Cortex of kidney (tissue), 1 donor: ENCODE measurements at places on chromosomes 6 and 20.

GRCh38 chr6:100453701-100454521, 10.8 kb downstream of the SIM1 start:
- DNase-seq = peak; percentile 38

GRCh38 chr20:62628691-62629090, 13.6 kb upstream of the SLCO4A1 start:
- DNase-seq = no peak

DNA sequence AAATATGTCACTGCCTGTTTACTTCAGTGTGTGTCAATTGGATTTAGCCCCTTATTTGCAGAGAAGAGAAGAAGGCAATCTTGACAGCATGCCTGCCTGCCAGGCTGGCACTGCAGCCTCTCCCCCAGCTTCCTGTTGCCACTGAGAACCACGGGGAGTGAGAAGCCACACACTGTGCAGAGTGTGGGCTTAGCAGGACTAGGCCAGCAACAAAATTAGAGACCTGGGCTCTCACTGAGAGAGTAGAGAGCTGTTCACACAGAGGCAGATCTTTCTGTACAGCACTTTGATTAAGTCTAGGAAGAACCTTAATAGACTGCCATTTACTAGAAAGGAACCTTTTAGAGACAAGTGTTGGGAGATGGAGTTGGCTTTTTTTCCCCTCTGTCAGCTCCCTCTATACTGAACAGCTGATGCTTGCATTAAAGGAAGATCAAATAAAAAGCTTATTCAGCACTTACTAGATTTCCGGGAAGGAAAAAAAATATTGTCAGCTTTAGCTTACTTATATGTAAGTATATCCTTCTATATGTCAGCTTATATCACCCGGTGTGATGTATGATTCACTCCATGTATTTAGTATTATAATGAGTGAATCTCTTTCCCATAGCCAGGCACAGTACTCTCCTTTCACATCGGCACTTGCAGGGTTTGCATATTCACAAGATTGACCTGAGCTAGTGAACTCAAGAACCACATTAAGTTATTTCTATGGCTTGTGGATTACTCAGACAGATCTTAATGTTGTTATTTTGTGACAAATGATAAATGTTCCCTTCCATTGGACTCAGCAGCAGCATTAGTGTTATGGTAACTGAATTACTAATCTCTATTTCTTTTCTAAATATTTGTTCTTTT, 851.0 kb upstream of the EPHA7 start:
- no peak for DNase-seq

- no peak for DNase-seq
Observed at GRCh38 chr6:123715006-123715863, 78.5 kb upstream of the TRDN start.

DNA sequence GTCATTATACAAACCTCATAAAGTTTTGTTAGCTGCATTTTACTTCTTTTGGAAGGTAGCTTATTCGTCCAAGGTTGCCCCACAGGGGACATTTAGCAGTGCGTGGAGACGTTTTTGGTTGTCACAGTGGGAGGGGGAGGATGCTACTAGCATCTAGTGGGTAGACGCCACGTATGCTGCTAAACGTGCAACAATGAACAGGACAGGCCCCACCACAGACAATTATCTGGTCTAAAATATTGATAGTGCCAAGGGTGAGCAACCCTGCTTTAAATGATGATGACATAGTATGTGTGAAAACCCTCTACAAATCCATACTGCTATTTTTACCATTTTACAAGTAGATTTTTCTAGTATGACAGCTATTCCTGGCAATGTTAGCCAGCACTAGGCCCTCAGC, 13.9 kb upstream of the GCNT2 start:
- no peak for DNase-seq

- no peak for DNase-seq
Observed at GRCh38 chr6:34205466-34205865, 31.2 kb upstream of the HMGA1 start.

DNA sequence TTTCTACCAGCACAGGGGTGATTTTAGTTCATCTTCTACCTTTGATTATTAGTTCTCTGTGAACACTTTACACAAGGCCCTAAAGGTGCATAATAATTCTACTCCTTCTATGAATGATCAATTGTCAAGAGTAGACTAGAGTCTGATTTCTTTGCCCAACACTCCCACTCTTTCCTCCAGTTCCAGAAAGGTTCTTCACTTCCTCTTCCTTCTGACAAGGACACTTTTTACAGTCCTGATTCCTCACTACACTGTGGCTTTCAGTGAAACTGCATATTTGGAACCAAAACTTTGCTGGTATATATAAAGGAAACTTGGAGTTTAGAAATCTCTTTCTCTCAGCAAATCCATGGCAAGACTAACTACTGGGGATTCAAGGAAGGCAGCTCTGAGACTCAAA, 10.6 kb upstream of the RSPO3 start:
- no peak for DNase-seq

- no peak for DNase-seq
Observed at GRCh38 chr20:56551571-56551970, 18.5 kb downstream of the FAM209B start.

- DNase-seq = no peak
Observed at GRCh38 chr6:135286962-135287538, 105.9 kb downstream of the MYB start.

DNA sequence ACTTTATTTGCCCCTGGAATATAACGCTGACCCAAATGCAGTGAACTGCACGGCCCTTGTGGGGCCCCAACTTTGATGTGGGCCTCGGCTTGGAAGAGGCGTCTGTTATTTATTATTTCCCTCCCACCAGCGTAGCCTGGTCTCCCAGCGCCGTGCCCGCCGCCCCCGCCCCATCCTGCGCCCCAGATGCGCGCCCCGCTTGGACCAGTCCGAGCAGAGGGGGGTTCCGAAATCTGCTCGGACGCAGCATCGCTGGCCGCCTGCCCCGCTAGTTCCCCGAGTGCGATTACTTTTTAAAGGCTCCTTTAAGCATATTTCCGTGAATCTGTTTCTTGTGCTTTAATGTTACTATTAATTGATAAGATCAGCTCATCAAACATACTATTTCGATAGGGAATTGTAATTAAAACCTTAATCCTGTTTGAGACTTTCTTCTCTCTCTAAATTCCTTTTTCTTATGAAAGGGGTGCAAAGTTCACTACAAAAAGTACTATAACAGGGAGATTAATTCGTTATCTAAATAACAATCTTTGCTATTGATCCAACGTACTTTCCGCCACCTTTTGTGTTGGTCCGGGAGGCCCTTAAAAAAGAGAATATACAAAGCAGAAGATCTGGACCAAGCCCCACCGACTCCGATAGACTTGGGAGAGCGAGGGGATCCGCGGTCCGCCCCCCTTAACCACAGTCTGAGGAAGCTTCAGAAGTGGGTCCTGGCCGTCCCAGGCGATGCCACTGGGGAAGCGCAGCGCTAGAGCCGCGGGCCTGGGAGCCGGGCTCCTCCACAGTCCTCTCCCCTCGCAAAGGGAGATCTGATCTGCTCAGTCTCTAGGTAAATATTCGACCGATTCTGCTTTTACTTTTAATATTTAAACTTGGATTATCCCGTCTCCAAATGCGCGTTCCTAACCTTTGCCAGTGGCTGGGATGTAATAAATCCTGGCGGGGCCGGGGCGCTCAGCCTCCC, 10.2 kb downstream of the POU3F2 start:
- no peak for DNase-seq

DNA sequence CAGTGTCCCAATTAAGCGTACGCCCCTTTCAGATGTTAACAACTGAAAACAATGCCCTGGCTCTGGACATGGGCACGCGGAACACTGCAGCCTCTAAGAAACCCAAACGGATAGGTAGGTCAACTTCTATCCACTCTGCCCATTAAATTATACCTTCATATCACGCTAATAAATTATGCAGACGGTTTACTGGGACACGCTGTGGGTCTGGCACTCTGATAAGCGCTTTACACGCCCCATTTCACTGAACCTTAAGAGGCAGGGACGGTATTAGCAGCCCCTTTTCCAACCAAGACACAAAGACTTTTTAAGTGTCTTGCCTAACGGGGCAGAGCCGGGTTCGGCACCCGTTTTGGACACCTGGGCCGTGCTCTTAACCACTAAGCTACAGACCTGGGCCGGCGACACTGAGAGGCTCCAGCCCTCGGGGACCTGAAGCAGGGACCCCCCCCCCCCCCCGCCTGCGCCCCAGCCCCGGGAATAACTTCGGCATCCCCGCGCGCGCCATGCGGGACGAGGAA, 744 bp downstream of the STAU1 start:
- no peak for DNase-seq

DNA sequence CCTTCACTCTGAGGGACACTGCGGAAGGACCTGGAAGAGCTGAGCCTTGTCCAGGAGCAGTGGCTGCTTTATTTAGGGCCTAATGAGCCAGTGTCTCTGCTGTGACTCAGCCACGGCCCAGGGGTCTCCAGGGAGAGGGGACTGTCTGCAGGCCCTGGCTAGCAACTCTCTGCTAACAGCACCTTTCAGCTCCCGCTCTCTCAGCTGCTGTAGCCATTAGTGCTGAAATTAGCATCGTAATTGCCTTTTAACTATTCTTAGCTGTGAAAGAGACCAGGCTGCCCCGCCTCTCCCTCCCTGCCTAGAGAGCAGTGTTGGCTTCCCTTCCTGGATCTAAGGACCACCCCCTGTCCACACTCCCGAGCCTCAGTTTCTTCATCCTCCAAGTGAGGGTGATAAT, 53.1 kb upstream of the SLC32A1 start:
- no peak for DNase-seq

DNA sequence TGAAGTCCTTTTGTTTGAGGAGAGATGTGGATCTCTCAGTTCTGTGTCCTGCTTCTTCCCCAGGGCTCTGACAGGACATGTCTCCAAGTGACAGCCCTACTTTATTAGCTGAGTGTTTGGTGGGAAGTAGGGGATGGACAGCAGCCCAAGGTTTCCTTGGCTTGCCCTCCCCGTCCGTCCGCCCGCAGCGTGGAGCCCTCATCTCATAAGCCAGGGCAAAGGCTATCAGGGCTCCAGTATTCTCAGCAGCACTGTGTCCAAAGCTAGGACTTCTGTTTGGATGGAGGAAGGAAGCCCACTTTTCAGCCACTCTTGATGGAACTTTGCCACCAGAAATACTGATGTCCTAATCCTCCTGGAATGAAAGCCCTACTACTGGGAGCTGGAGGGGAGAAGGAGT, 13.6 kb downstream of the CDC5L start:
- DNase-seq = no peak

DNA sequence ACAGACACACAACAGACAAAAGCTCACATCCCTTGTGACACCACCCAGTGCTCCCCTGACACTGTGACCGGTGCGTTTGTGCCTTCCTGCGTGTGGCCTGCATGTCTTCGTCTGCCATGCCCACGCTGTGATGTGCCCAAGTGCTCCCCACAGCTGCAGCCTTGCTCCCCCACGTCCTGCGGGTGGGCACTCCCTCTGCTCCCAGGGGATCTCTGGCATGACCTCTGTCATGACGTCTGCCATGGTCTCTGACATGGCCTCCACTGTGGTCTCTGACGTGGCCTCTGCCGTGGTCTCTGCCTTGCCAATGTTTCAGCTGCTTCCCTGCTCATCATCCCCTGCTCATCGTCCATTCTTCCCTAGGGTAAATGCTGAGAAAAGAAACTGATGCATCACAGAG, 200.9 kb downstream of the DLL1 start:
- DNase-seq = no peak

DNA sequence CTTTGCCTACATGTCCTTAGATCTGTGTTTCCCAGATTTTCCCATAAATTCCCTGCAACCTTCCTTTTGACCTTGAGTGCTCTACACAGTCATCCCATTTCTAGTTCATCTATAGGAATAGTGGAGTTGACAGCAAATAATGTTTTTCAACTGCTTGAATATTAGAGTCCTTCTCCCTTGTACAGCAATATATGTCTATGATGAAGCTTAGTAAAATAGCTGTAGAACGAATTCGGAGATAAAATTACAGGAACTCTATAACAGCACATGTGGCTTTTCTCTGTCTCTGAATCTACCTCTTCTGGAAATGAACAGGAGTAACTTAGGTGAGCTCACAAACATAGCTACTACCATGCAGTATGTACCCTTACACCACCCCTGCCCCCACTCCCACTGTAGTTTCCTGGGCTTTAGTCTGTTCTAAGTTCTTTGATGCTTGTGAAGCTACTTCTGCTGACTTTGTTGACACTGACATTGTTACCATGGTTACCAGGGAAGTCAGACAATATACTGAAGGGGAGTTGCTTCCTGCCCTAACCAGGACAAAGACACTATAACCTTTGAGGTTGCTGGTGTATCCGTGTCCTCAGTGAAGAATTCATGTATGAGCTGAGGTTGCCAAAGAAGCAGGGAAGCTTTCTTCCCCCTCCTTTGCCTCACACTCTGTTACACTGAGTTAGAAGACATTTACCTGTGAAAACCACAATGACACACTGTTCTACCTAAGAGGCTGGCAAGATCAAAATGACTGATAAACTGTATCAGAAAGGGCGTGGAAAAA, 35.8 kb upstream of the SHLD1 start:
- DNase-seq = no peak

GRCh38 chr6:53805016-53805415, 10.2 kb downstream of the LRRC1 start:
- no peak for DNase-seq

DNA sequence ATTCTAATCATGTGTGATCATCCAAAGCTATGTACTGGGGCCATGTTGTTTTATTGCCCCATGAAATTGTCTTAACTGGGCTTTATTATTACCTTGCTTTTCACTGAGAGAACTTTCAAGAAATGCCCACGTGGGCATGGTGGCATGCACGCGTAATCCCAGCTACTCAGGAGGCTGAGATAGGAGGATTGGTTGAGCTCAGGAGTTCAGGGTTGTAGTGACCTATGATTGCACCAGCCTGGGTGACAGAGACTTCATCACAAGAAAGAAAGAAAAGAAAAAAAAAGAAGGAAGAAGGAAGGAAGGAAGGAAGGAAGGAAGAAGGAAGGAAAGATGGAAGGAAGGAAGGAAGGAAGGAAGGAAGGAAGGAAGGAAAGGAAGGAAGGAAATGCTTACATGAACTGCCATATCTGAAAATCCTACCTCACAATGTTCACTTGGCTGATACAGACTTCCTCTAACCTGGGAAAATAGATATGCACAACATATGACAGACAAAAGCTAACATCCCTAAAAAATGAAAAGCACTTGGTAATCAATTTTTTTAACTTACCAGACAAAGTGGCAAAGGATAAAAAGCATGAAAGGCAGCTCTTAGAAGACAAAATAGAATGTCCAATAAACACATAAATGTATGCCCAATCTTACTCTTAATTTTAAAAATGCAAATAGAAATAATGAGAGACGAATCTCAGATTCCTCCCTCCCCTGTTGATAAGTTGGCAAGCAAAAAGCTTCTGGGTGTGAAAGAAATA, 25.5 kb upstream of the TMEM244 start:
- DNase-seq = no peak

GRCh38 chr6:3850451-3851203, 1.5 kb downstream of the FAM50B start:
- no peak for DNase-seq
